ENCODE measurements at places on chromosomes 2 and 18. TPM values are rescaled to one million over a fixed set of nuclear protein-coding genes. Genes with fewer than 3 reads are reported as not detected.

- no peak for DNase-seq
Measured at GRCh38 chr2:95260028-95261023, 13.9 kb upstream of the PROM2 start.

IAH1 gene
- 43.6 TPM for total RNA-seq

- DNase-seq, result no peak
Measured at GRCh38 chr2:3624059-3624794, 29.3 kb downstream of the COLEC11 start.

DNA sequence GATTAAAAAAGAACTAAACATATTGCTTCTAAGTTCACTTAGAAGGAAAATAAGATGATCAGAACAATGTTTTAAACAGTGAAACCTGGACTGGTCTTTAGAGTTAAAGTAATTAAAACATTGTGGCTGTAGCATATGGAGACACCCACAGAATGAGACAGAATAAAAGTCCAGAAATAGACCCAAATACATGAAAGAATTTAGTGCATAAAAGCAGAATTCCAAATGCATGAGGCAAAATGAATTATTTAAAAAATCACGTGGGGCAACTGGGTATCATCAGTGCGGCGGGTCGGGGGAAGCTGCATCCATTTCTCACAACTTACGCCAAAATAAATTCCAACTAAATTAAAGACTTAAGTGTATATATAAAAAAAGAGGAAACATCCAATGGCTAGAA lies 12.1 kb downstream of the RNF149 start:
- DNase-seq, result no peak

GRCh38 chr2:121473512-121473911 lies 57.2 kb upstream of the RNU4ATAC start:
- DNase-seq, result no peak

DNA sequence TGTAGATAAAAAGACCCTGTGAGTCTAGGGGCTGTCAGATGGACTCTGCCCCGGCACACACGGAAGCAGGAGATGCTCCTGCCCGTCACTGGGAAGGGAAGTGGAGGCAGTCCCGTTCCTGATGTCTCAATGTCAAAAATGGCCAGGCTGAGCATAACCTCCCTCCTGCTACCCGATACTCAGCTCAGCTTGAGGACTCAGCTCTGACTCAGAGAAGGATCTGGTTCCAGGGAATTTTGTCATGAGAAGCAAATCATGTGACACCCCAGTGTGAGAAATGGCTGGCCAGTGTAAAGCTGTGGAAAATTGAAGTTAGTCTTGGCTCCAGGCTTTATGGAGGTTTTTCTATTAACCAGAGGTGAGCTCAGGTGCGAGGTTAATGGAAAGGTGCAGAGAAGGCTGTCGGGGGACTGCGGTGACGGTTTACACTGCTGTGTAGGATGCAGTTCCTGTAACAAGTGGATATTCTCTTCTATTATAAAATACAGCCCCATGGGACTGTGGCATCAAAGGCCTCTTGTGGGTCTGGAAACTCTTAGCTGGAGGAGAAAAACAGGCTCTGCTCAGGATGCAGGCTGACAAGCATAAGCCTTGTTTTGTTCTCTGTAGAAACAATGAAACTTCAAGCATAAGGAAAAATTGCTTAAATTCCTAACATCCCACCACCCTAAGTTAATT lies 24.7 kb upstream of the AGAP1 start:
- DNase-seq, result no peak

GRCh38 chr2:144267239-144267638 lies 252.7 kb downstream of the ZEB2 start:
- no peak for DNase-seq

DNA sequence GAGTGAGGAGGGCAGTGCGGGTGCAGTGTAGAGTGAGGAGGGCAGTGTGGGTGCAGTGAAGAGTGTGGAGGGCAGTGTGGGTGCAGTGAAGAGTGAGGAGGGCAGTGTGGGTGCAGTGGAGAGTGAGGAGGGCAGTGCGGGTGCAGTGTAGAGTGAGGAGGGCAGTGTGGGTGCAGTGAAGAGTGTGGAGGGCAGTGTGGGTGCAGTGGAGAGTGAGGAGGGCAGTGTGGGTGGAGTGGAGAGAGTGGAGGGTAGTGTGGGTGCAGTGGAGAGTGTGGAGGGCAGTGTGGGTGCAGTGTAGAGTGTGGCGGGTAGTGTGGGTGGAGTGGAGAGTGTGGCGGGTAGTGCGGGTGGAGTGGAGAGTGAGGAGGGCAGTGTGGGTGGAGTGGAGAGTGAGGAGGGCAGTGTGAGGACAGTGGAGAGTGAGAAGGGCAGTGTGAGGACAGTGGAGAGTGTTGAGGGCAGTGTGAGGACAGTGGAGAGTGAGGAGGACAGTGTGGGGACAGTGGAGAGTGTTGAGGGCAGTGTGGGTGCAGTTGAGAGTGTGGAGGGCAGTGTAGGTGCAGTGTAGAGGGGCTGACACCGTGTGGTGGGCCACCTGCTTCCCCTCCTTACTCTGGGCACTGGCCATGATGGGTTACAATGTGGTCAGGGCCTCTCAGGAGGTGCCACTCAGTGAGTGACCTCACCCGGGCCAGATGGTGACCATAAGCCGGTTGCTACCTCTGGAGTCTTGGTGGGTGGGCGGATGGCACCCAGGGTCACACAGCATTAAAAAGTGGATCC lies 28.5 kb downstream of the INPP4A start:
- no peak for DNase-seq

ACOXL gene
- not detected for total RNA-seq

- DNase-seq, result no peak
Measured at GRCh38 chr18:80246445-80247392, 595 bp downstream of the PARD6G start.

- no peak for DNase-seq
Measured at GRCh38 chr2:158505448-158505934, 48.7 kb downstream of the PKP4 start.

DNA sequence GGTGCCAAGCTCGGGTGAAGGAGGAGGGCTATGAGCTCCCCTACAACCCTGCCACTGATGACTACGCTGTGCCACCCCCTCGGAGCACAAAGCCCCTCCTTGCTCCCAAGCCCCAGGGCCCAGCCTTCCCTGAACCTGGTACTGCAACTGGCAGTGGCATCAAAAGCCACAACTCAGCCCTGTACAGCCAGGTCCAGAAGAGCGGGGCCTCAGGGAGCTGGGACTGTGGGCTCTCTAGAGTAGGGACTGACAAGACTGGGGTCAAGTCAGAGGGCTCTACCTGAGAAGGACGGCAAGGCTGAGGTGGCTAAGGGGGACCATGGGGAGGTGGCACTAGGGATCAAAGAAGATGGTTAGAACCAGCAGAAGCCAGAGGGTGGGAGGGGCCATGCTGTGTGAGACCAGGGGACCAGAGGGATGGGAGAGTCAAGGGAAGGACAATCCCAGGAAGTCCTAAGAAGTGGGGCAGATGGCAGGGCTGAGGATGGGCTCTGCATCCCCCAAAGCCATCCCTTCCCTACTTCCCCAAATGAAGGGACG lies 2.4 kb downstream of the DOK1 start:
- DNase-seq, result no peak

- DNase-seq, result no peak
Measured at GRCh38 chr2:234487356-234487755, 9.5 kb downstream of the ARL4C start.

LONRF2 gene
- total RNA-seq, result 0.12 TPM

ARL6IP6 gene
- 17.9 TPM for total RNA-seq

DNA sequence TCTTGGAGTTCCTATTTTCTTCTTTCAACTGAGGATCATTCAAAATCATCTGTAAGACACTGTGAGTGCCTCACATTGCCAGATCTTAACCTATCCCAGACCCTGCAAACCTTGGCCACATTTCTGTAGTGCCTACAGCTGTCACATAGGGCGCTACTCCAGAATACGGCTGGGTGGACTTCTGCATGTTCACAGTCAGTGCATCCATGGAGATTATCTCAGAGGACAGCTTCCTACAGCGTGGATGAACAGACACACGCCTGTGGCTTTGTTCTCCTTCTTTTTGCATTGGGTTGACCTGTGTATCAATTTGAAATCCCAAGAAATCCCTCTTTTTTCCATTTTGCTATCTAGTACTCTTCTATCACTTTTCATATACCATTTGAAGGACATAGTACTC lies 1.9 kb upstream of the KLHL29 start:
- no peak for DNase-seq

DNA sequence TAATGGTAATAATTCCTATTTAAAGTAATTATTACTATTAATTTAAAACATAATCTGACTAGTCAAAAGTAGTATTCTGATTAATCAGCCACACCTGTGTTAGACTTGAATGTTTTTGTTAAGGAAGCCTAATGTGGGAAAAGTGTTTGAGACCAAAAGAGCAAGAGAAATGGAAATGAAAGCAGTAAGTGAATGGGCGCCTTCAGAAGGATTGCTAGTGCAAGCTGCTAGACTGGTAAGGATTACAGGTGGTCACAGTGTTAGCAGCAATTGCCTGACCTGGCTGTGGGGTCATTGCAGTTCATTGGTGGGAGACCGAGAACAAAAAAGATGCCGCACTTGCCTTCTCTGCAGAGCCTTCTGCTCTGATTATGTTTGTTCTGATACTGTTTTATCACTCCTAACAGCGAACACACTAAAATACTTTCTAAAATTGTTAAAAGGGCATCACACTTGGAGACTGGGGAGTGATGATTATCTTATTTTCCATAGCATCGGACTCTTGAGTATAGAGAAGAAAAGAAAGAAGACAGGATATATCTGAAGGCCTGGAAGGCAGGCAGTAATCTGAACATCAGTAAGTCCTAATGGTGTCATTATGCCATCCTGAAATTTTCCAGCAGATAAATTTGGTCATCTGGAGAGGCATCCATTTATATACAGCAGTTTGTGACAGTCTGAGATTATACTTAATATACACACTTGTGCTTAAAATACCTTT lies 5.8 kb downstream of the SOCS6 start:
- DNase-seq, result no peak

GRCh38 chr2:12320027-12320734 lies 396.6 kb upstream of the TRIB2 start:
- DNase-seq, result no peak

- DNase-seq, result no peak
Measured at GRCh38 chr18:11388755-11389680, 220.4 kb upstream of the SLC35G4 start.

TUBA3E gene
- not detected for total RNA-seq

IRS1 gene
- 0.90 TPM for total RNA-seq

GRCh38 chr2:150806336-150806735 lies 318.9 kb upstream of the RND3 start:
- DNase-seq, result no peak

Measured in T-helper 17 cell (primary cell).